ENCODE measurements at places on chromosomes 1 and 21.

- DNase-seq: no peak
These were observed 23.3 kb downstream of the KIRREL1 start for GRCh38 chr1:158016651-158017335.

DNA sequence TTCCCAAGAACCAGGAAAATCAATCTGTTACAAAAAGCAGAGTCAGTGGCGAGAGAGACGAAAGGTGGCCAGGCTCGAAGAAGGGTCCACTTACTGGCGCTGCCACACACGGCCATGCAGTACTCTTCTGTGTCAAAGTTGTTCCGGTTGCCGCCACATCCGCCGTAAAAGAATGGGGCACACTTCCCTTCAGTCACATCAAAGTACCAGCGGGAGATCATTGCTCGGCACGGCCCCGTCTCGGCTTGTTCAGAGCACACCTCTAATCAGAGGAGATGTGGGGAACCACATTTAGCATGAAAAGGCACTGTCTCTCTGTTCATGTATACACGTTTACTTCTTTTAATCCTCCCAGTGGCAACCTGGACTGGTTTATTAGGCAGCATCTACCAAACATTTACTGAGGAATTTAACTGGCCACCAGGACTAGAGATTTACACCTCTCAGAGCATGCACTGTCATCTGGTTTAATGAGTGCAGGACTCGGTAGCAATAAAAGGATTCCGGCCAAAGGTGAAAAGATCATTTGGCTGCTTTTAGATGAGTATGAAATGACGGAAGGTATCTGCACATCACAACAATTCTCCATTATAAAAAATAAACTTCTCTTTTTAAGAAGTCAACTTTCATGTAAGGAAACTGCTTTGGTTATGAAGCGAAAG, 170.5 kb downstream of the APP start:
- DNase-seq: no peak

DNA sequence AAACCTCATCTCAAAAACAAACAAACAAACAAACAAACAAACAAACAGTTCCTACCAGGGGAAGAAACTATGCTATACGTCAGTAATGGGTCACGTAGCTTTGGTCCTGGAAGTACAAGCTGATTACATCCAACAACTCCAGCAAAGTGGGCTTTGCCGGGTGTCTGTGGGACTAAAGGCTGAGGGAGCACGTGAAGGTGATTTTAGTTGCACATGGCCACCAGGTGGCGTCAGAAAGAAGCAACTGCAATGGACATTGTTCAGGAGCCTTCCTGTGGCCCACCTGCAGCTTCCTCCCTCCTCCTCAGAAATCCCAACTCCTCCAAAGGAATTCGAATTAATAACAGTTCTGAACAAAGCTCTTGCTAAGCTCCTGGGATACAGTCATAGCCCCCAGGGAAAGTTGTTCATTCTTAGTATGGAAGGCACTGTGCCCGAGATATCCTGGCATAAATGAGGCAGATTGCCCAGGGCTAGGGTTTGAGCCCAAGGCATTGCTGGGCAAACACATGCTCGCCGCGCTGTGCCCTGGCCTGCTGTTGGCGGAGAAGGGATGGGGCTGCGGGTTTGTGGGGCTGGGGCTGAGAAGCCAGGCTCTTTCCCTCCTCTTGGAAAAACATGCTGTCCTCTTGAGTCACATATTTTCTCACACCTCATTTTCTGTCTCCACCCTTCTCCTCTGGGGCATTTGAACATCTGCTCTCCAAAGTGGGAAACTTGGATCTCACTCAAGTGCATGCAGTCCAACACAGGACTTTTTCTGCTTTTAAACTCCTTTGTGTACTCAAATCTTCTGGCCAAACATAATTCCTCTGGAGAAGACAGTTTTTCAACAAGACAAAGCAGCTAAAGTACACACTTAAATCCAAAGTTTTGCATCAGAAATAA, 28.6 kb downstream of the AKNAD1 start:
- peak; percentile 73 for DNase-seq

DNA sequence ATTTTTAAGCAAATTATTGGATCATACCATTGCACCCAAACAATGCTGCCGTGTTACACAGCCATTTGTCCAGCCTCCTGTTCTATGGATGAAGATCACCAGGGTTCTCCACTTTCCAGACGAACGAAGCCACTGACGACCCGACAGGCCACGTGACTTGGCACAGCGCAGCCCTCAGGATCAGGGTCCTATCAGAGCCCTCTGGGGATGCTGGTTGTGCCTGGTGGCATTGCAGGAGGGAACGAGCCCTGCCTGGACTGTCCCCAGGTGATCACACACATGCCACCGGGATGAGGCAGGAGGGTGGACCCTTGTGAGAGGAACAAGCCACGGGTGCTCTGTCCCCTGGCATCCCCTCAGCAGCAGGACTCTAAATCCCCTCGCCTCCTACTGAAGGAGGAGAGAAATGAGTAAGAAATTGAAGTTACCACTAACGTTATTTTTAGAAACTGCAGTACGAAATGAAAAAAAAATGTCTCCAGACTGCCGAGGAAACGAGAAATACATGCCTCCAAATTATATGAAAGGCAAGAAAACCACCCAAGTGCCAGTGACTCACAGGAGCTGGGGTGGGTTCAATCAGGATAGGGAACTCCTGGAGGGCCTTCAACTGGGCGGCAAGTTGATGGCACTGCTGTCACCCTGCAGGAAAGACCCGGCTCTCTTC, 58.7 kb upstream of the PDE9A start:
- DNase-seq: no peak

GRCh38 chr1:108962681-108963051, 618 bp downstream of the CLCC1 start:
- peak; percentile 30 for DNase-seq

GRCh38 chr1:228050571-228051231, 31.8 kb upstream of the ARF1 start:
- no peak for DNase-seq

DNA sequence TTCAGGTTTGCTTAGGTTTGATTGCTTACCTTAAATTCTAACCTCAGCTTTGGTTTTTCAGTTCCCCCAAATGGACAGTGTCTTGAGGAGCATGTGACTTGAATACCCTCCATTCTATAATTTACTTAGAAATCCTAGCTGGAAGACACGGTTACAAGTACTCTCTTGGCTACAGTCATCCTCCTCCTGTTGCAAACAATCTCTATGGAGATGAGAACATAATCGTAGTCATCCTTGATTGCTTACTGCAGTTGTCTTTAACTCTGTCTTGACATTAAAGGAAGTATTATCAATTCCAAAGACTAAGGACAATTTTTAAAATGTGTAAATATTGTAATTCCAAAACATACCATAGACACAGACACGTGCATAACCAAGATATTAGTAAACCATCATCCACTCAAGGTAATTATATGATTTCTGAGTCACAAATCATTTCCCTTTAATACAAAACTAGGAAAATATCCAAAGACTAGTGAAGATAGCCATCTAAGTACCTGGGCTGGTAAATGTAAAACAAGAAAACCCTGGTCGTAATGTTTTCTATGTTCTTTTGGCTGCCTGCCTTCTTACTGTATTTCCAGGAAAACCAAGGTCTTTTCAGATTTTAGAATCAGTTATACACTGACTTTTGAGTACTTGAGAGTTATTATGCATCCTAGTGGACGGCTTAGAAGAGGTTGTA, 149.9 kb downstream of the CHRM3 start:
- DNase-seq: no peak

DNA sequence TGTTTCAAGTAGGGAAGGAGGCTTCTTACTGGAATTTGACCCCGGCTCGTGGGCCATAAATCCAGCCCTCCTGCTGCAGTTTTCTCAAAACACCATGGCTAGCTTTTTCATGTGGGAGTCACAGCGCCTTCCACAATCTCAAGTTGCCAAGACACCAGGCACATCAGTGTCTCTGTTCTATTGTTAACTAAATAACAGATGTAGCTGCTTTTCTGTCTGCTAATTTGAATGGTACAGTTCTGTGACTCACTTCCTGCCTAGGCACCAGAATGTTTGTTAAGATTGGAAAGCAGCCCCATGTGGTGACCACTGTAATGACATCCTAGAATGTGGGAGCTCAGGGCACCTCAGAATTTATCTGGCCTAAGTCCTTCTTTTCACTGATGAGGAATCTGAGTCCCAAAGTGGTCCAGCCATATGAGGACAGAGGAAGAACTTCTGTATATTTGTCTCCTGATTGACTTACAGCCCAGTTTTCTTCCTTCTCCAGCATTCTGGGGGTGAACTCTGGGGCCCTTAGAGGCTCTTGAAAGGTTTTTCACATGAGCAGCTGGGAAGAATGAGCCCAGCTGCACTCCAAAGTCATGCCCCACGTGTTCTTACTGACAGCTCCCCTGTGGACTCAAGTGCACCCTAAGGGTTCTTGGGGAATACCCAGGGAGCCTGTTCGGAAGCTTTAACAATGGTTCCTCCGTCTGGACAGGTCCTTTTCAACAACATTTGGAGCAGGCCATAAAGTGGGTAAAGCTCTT, 27.5 kb downstream of the TRIM45 start:
- peak; percentile 61 for DNase-seq

- no peak for DNase-seq
These were observed 8.5 kb upstream of the ERG start for GRCh38 chr21:38506661-38507281.

GRCh38 chr1:78284354-78284753, 206.4 kb upstream of the PTGFR start:
- DNase-seq: no peak

GRCh38 chr1:40627987-40628902, 37.2 kb downstream of the RIMS3 start:
- no peak for DNase-seq

DNA sequence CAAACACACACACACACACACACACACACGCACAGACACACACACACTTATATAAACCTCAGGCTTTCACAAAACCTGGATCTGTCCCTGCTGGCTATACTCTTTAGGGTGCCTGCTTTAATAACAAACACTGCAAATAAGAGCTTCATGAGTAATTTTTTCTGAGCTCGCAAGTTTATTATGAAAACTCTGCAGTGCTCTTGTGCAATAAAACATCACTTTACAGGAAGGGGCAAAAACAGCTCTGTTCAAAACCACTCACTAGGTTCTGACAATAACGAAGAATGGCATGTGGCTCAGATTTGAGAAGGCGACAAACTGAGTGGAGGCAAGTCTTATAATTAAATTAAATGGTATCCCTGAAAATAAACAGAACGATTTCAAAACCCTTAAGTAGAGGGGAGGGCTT, 42.6 kb upstream of the CTPS1 start:
- DNase-seq: no peak

DNA sequence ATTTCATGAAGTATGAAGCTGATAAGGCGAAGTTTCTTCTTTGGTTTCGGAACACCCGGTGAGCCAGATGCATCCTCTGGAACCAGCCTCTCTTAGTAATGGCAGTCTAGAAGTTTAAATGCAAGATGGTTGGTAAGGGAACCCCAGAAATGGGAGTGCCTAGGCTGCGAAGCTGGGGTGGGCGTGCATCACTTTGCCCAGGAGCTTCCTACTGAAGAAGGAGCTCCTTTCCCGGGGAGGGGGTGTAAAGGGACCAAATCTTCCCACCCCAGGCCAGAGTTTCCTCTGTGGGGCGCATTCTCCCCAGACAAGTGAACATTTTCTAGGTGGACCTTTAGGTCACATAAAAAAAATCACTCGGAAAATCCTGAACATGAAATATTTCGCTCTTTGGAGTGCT, 4.4 kb downstream of the TFF2 start:
- DNase-seq: no peak

GRCh38 chr1:4786055-4786454, 131.6 kb downstream of the AJAP1 start:
- no peak for DNase-seq

DNA sequence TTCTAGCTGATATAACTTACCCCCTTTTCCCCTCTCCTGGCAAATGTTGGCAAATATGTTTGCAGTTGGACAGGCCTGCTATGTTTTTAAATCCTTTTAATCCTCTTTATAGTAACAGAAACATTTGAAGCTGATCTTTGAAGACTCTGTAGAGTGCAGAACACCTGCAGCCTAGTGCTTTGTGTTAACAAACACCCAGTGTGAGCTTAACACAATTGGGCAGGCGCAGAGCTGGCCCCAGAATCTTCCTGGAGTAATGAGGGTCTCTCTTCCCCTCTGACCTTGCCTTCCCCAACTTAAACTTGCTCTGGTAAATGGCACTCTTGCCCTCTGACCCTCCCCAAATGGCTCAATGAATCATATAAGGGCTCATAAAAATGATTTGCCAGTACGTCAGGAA, 247.9 kb upstream of the LYPLAL1 start:
- DNase-seq: no peak

DNA sequence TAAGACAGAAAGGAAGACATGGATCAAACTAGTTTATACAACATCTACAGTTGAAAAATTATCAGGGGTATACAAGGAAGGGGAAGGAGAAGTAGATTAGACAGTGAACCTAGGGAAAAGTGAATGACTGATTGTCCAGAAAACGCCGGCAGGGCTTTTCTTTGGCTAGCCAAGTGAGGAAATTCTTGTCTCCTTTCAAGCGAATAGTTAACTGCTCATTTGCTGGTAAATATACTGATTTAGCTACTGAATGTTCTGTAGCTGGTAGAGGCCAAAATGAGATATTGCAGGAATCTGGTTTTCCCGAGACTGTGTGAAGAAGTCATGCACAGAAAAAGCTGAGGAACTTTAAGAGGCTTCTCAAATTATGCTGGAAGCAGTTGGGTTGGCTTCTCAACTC, 128.5 kb upstream of the ZNHIT6 start:
- no peak for DNase-seq

DNA sequence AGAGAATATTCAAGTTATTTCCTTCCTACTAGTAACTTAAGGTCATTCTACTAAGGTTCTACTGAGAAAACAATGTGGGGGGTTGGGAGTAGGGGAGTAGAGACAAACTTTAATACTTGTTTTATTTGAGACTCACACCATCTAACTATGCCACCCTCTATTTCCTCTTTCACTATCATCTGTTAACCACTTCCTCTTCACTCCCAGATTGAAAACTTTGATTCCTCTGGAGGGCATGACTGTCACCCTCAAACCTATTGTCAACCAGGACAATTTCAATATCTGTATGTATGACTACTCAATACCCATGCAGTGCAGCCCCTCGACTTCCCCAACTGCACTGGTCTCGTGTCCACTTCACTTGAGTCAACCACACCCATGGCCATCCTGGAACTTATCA, 165.6 kb upstream of the POGK start:
- no peak for DNase-seq

DNA sequence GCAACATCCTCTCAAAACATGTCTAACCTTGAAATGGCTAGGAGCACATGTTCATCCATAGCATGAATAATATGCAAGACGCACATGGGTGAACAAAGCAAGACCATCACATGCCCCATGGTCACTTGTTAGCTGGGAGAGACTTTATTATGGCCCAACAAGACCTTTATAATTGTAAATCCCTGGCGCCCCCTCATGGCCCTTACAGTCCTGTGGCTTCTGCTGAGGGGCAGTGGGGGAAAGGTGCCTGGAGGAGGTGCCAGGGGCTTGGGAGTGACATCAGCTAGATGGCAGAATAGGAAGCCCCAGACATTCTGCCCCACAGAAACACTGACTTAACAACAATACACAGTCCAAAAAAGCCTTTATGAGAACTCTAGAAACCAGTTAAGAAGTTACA, 51.7 kb downstream of the CSMD2 start:
- no peak for DNase-seq

GRCh38 chr1:110069404-110070281, 829 bp downstream of the ALX3 start:
- DNase-seq: no peak

Data from ACHN (cell line).